ENCODE measurements at places on chromosomes 7 and 10.
A peak's percentile ranks its signal among the peaks of the same experiment; 100 is the strongest.

DNA sequence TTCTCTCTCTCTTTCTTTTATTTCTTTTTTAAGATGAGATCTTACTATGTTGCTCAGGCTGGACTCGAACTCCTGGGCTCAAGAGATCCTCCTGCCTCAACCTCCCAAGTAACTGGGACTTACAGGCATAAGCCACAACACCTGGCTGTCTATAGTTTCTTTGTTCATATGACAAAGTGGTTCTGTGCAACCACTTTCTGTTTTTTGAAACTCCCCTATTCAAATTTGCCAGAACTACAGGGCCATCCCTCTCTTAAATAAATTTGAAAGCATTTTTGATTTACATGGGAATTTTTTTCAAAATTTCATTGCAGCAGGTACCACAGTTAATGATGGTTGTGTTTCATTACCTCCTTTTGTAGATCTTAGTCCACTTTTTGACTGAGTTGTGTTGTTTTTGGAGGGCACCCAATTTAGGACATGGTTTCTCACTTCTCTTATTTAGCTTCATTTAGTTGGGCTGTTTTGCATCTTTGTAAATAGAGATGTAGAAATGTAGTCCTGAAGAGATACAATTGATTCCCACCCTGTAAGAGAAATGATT lies 119.2 kb downstream of the LRRC4 start:
- DNase-seq: no peak

DNA sequence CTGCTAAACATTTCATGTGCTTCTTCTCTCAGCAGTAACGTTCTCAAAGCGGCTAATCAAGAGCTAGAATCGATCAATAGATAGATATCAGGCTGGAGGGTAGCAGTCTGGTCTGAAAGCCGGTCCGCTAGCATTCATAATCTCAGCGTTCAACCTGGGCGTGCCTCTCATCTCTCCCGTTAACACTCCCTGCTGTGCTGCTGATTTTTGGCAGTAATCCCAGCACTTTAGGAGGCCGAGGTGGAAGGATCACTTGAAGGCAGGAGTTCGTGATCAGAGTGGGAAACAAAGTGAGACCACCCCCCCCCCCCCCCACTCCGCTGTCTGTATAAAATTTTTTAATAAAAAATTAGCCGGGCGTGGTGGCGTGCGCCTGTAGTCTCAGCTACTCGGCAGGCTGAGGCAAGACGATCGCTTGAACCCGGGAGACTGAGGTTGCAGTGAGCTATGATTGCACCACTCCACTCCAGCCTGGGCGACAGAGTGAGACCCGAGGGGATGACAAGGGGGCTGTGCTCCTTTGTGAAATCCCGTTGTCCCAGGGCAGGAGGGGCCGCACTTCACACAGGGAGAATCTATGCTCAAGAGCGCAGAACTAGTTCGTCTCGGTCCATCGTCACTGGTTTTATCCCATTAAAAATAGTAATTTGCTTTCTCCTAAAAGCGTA lies 624 bp upstream of the CEP55 start:
- DNase-seq: peak; percentile 57

GRCh38 chr7:39357648-39358047 lies 208.6 kb upstream of the YAE1 start:
- DNase-seq: no peak

- DNase-seq: peak; percentile 36
Measured at GRCh38 chr7:132073920-132074589, 502.2 kb downstream of the PLXNA4 start.

GRCh38 chr7:143147070-143147469 lies 15.2 kb downstream of the PIP start:
- no peak for DNase-seq

DNA sequence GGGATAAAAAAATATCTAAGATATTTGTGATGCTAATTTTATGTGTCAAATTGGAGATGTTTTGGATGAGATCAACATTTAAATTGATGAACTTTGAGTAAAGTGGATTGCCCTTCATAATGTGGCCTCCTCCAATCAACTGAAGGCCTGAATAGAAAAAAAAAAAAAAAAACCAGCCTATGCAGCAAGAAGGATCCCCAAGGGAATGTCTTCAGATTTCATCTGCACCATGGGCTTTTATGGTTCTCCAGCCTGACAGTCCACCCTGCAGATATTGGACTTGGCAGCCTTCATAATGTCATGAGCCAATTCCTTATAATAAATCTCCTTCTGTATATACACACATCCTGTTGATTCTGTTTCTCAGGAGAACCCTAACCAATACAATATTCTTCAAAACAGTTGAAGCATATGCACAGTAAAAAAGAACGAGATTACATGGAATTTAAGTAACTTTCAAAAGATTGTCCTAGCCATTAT lies 316.9 kb upstream of the PLXDC2 start:
- no peak for DNase-seq

DNA sequence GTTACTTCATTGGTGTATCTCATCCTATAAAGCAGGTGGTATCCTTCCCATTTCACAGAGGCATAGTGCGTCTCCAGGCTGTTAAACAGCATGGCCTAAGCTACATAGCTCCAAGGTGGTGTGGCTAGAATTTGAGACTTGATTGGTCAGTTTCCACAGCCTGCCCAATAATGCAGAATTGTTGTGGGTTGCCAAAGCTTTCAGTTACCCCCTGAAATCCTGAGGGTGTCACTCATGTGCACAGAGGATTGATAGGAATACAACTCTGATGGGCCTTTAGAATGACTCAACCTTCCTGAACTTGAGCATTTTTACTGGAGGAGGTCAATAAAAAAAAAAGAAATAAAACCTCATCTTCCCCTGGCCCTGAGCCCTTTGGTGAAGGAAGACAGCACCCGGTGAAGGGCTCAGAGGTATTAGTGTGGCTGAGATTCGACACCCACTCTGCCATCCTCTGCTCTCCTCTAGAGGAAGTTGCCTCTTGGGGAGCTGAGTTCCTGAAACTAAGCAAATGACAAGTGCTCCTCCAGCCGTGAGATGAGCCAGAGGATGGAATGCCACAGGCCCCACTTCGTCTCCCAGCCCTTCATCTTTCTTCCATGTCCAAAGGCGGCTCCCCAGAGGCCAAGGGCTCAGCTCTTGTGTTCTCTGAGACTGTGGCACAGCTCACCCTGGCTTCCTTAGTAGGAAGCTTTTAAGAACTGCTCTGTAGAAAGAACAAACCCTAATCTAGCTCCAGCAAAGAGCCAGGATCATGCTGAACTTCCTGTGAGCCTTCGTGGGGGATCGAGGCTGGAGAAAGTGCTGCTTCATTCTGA lies 1.0 kb downstream of the ACSL5 start:
- peak; percentile 6 for DNase-seq

GRCh38 chr10:37801557-37801956 lies 55.9 kb downstream of the ZNF248 start:
- no peak for DNase-seq

- DNase-seq: no peak
Measured at GRCh38 chr10:59991117-59991516, 84.8 kb upstream of the CCDC6 start.

DNA sequence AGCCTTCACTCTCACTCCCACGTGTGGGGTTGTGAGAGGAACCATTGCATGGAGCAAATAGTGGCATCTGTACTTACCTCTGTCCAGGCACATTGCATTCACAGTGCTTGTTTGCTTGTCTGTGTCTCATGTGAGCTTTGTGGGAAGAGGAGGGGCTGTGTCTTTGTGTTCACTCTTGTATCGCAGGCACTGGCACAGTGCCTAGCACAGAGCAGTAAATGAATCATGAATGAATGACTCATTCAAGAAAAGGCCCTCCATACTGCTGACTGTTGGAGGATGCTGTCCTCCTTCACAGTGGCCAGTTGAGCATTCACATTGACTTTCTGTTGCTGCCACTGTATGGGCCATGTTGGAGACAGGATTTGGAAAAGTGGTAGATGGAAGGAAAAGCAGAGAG lies 125.3 kb downstream of the SORCS3 start:
- DNase-seq: peak; percentile 32

GRCh38 chr7:81871606-81872265 lies 101.9 kb upstream of the HGF start:
- peak; percentile 34 for DNase-seq

DNA sequence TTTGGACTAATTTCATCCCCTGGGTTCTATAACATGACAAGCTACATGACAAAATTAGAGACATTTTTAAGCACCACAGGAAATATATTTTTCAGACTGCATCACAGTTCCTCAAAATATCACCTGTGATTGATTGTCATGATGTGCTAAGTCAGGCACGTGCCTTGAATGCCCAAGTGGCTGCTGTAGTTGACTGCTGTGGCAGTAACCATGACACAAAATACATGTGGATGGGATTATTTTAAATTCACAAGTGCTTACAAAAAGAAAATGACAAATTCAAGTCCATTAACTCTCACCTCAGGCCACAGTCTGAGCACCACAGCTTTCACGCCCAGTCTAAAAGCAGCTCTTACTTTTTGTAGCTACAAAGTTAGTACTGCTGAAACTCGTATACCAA lies 45.5 kb downstream of the TNPO3 start:
- no peak for DNase-seq

- no peak for DNase-seq
Measured at GRCh38 chr7:38674513-38674912, 43.3 kb upstream of the AMPH start.

GRCh38 chr10:71331736-71332135 lies 12.7 kb downstream of the SLC29A3 start:
- no peak for DNase-seq

- no peak for DNase-seq
Measured at GRCh38 chr7:106568002-106568679, 92.8 kb downstream of the CCDC71L start.

- DNase-seq: peak; percentile 65
Measured at GRCh38 chr7:93921607-93922566, at the start of gene GNG11. Gene GNG11, plus strand, starts transcription at chr7:93921735. Its CDS starts 403 bp downstream, at chr7:93922138.

DNA sequence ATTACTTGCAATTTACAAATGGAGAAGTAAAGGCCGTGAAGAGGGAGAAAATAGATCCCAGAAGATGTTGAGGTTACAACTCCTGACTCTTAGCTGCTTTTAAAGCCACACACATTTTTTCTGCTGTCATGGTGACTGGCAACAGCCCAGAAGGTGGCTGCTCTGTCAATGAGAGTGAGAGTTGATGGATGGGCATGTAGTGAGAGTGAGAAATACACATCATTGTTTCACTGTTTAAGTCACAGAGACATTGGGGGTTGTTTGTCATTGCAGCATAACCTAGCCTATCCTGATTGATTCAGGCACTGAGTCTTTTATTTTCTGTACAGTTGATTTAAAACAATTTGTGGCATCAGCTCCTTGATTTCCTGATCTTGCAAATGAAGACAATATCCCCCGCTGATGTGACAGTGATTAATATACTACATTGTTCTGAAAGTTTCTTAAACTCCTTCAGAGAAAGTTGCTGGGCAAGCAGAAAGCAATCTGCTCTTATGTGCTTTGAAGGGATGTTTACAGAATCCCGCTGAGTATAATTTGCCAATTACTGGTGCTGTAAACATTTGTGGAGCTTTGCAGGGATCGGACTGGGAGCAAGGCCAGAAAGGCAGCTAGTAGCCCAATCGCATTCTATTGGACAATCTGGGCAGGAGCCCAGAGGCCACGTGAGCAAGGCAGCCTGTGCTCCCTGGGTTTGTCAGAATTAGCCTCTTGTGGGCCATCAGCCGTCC lies 229.6 kb downstream of the PRPF18 start:
- peak; percentile 69 for DNase-seq

GRCh38 chr7:143177374-143178119 lies 5.7 kb upstream of the TAS2R39 start:
- DNase-seq: no peak

- no peak for DNase-seq
Measured at GRCh38 chr7:131497454-131497853, 59.0 kb downstream of the PODXL start.

- no peak for DNase-seq
Measured at GRCh38 chr10:59854571-59854970, 51.8 kb downstream of the CCDC6 start.

GRCh38 chr10:78552261-78552811 lies 516.4 kb upstream of the ZMIZ1 start:
- peak; percentile 90 for DNase-seq

- peak; percentile 29 for DNase-seq
Measured at GRCh38 chr10:82497439-82497838, 622.4 kb downstream of the NRG3 start.

- DNase-seq: peak; percentile 2
Measured at GRCh38 chr7:108308276-108308675, 148.0 kb downstream of the NRCAM start.

GRCh38 chr7:80106498-80107113 lies 28.0 kb upstream of the GNAI1 start:
- no peak for DNase-seq

- no peak for DNase-seq
Measured at GRCh38 chr10:109959259-109960145, 36.2 kb upstream of the XPNPEP1 start.

GRCh38 chr7:119197172-119197876 lies 972.8 kb downstream of the ANKRD7 start:
- no peak for DNase-seq

DNA sequence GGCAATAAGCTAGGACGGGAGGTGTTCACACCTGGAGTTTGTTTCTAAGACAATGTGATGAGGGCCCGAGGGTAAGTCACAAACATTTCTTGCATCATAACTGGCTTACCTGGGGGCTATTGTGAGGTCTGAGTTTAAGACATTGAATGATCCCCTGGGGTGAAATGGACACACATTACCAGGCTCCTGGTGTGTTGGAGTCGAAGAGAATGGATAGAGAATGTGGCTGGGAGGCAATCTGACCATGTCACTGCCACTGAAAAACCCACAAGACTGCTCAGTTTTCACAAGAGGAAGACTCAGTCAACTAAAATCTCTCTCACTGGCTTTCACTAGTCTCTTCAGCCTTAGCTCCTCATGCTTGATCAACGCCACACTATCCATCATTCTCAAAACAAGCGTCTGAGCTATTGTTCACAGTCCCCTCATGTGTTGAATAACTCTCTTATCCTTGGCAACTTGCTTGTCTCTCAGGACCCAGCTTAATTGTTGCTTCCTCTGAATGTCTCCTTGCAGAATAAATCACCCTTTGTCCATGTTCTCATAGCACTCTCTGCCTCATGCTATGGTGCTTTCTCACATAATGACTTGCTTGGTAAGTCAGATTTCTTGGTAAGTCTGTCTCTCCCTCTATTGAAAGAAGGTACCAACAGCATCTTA lies at the start of gene C10orf120:
C10orf120 (minus strand) TSS at position 51 of the 660 bp plus-strand sequence. CDS start 56 bp downstream, outside the sequence.
- no peak for DNase-seq

GRCh38 chr10:48417374-48417773 lies 110.9 kb downstream of the MAPK8 start:
- no peak for DNase-seq

DNA sequence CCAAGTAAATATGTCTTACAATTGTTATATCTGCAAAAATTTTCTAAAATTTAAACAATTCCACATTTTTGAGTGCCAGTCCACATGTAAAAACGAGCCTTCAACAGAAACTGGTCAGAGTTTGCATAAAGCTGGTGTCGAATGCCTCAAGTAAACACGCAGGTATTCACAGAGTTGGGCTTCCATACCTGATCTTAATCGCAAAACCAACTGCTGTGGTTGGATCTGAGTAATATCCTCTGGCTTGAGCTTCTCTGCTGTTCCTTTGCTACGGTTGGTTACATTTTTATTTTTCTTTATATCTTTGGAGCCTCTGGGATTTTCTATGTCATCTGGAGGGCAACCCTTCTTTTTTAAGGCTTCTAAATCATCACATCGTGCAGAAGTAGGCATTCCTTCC lies 28.4 kb downstream of the ITGB1 start:
- DNase-seq: no peak
